NCI-H187 (cell line): ENCODE measurements at places on chromosomes 3 and 15.

DNA sequence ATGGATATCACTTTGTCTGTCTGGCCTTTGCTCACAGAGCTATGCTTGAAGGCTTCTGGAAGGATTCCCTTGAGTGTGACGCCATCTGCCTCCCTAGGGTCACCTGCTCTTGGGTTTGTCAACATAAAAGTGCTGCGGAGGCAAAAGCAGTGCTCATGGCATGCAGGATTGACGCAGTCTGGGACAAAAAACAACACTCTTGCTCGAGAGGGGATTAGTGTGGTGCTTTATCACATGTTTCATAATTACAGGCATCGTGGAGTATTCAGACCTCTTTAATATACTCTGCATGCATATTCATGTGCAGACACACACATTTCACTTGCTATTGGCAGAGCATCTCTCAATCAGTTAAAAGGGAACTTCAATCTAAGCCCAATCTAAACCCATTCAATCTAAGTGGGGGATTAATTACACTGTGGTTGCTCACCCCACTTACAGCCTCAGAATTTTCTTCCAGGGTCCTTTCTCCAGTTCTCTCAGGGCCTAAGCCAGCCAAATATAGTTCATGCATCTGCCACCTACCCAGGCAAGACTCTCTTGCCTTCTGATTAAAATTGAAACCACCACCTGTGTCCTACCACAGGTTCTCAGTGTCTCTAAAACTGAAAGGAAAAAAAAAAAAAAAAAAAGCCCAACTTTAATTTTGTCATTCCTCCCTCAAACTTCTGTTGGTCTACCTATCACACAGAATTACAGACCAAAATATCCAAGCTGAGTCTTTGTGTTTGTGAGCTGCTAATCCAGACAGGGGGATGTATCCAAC lies 75.6 kb downstream of the BFSP2 start:
- peak; percentile 93 for DNase-seq

DNA sequence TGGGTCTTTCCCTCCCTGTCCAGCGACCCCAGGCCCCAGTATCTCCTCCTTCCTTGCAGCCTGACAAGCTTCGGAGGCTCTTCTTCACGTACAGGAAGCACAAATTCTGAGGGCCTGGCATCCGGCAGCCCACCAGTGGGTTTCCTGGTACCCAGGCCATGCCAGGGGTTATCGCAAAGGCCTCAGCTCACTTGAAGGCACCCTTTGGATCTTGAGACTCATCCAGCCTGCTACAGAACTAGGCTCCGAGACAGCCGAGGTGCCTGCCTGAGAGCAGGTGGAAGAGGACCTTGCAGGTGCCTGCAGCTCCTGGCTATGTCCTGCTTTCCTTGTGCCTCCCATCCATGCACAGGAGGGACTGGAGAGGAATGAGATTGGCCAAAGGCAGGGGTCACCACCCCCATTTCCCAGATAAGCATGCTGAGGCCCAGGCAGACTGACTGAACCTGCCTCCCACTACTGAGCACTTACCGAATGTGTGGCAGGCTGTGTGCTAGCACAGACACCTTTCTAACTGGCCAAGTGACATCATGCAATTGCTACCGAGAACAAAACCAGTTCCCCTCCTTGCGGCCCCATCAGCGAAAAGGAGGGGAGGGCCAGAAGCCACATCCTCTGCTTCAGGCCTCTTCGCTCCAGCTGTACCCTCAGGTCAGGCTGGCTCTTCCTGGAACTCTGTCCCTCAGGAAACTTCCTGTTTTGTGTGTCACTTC lies 11.2 kb downstream of the SH2D7 start:
- no peak for DNase-seq

DNA sequence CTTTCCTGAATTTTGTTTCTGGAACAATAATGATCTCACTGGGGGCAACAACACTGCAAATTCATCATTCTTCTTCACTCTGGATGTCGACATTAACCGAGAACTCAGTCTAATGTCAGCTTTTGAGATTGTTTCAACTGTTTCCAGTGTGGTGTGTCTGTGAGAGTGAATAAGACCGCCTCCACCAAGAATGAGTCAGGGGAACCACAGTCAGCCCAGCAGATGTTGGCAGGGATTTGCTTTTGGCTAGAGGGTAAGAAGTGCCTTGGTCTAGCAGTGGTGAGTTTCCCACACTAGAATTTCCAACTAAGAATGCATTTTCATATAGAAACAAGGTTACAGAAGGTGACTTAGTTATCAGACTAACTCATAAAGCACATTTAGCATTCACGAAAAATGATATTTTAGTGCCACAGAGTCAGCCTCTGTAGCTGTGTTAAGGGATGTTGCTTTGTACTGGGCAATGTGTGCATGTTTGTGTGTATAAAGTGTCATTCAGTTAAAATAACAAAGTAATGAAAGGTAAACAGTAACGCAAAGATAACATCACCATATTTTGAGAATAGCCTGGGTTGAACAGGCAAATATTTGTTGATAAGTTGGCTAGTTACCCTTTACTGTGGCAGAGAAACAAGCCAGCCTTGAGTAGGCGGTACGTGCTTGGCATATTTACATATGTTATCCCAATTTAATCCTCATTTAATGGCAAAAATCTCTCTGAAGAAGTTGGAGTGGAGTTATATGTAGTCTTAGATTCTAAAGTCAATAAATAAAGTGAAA lies 33.8 kb downstream of the DRD3 start:
- no peak for DNase-seq

DNA sequence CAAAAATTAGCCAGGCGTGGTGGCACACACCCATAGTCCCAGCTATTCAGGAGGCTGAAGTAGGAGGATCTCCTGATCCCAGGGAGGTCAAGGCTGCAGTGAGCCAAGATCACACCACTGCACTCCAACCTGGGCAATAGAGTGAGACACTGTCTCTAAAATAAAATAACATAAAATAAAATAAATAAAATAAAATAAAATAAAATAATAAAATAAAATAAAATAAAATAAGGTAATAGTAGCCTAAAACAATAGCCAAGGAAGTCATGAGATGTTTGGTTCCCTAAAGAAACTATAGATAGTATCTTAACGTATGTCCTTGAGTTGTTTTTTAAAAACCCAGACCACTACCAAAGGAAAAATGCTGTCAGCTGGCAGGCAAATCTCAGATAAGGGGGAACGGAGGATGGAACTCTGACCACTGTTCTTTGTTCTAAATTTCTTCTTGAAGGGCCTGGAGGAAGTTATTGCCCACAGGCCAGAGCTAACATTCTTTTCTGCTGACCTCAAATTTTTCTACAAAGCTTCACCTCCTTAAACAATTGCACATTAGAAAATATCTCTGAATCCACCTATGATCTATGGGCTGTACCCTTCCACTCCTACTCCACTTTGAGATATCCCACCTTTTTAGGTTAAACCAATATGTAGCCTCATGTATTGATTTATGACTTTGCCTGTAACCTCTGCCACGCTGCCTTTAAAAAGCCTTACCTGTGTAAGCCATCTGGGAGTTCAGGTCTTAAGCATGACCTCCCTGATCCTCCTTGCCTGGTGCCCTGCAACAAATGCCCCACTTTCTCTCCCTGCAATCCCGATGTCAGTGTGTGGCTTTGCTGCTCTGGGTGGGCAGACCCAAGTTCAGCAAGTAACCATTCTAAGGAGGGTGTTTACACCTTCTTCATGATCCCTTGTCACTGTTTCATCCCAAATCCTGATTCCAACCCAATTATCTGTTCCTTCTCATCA lies 126.2 kb upstream of the BHLHE40 start:
- no peak for DNase-seq

DNA sequence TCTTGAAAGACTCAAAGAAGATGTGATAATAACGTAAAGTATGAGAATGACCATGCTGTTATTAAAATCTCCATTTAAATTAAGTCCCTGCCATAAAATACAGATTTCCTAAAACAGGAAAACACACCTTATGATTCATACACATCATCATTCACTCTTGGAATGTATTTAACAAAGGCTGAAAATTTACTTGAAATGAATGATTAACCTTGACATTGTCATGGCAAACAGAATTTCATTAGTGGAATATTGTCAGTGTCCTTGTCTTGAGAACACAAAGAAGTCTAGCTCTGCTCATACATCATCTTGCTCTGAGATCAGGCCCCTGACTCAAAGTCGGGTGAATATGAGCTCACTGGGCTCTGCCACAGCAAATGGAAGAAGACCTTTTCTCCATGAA lies 313.9 kb downstream of the FGF12 start:
- DNase-seq, result no peak

DNA sequence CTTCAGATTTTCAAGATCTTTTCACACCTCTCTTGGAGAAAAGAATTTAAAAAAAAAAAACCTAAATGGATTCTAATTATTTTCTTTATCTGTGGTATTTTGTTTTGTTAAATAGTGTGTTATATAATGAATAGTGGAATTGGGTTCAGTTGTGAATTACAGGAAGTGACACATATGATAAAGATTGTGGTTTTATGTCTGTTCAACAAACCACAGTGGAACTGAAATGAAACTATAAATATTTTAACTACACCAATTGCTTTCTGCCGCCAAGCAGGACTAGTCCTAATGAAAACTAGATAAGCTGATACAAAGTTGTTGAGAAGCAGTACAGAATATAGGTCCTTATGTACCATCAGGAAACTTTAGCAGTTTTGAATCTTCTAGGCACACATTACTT lies 121.6 kb downstream of the UBE2E2 start:
- no peak for DNase-seq

DNA sequence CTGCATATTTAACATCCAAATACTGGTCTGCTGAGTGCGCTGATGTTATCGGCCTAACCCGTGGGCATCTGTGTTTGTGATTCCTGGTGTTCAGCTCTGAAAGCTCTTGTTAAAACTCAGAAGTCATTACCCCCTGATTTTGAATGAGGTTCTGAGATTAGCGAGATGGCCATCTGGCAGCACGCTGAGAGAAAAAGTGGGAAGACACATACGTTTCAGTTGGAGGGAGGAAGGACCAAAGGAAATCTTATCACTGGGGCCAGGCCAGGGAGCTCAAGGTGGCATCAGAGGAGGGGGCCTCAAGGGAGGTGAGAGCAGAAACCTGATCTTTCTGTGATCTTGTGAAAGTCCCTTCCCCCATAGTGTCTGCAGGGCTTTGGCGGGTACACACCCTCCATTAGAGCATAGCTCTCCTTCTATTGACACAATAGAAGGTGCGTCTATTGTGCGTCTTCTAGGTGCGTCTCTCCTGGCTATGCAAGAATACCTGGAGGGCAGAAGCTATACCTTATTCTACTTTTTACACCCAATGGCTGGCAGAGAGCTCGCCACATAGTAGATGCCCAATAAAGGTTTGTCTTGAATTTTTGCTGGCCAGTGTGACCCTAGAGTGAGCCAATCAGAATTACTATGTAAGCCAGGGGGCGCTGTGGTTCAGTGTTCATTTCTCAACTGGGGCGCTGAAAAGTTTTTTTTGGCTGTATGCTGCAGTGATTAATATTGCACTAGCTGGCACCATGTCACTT lies 182.4 kb downstream of the SHQ1 start:
- DNase-seq, result no peak

- DNase-seq, result peak; percentile 4
These were observed 25.3 kb downstream of the EXOG start for GRCh38 chr3:38521391-38521987.

DNA sequence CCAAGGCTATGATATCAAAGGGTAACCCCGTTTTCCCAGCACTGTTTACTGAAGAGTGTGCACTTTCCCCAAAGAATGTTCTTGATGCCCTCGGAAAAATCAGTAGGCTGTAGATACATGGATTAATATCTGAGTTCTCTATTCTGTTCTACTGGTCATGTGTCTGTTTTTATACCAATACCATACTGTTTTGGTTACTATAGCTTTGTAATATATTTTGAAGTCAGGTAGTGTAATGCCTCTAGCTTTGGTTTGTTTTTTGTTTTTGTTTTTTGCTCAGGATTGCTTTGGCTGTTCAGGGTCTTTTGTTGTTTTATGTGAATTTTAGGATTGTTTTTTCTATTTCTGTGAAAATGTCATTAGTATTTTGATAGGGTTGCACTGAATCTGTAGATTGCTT lies 95.1 kb downstream of the PLD1 start:
- DNase-seq, result no peak

DNA sequence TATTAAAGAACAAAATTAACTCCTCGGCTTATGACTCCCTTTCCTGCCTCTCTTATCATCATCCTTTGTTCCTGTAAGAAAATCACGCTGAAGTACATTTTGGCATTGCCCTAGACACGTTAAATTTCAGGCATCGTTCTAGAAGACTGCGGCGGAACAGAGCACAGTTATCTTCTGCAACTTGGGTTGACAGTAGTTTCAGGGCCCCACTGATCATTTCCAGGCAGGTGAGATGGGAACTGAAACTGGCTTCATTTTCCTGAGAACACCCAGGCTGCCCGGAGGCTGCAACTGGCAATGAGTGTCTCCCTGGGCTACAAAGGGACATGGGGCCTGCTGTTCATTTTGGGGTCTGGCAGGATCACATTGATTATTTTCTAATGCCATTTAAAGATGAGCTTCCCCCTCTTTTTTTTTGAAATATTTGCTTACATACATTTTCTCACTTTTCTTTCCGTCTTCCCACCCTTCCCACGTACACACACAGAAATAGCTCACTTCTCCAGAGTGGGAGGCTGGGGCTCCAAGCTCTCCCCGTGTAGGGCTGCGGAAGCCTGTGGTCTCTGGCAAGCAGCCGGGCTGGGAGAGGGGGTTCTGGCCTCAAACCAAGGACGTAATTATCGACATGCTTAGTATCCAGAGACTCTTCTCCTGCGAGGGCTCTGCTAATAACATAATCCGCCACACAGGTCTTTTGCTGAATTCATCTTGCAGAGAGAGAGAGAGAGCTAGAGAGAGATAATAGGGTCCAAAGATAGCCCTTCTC lies 267.4 kb downstream of the ABHD5 start:
- no peak for DNase-seq

DNA sequence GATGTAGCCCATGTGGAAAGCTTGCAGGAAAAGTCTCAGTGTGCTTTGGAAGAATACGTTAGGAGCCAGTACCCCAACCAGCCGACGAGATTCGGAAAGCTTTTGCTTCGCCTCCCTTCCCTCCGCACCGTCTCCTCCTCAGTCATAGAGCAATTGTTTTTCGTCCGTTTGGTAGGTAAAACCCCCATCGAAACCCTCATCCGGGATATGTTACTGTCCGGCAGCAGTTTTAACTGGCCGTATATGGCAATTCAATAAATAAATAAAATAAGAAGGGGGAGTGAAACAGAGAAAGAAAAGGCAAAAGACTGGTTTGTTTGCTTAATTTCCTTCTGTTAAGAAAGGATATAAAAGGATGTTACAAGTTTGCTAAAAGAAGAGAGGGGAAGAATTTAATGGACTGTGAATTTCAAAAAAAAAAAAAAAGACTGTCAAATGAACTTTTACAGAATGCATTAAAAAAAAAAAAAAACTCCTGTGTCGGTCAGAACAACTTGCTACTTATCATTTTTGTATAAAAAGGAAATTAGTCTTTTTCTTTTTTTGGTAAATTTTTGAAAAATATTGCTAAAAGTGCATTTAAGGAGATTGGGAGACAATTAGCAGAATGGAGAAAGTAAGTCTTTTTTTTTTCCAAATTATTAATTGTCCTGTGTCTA lies 7.0 kb downstream of the NR2F2 start:
- no peak for DNase-seq

DNA sequence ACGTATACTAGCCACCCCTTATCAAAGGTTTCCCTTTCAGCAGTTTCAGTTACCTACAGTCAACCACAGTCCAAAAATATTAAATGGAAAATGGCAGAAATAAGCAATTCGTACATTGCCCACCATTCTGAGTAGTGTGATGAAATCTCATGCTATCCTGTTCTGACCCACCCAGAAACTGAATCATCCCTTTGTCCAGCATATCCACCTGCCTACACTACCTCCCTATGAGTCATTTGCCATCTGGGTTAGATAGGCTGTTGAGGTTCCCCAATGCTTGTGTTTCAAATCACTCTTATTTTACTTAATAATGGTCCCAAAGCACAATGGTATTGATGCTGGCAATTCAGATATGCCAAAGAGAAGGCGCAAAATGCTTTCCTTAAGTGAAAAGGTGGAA lies 15.3 kb upstream of the PHC3 start:
- no peak for DNase-seq
